Activated CD4-positive, alpha-beta T cell treated with anti-CD3 and anti-CD28 coated beads, Interleukin-2, amount 50 U/mL, for 1 hour (primary cell): ENCODE measurements at places on chromosomes 16 and 17.

- DNase-seq = no peak
These were observed 3.5 kb downstream of the MPO start for GRCh38 chr17:58277107-58277801.

DNA sequence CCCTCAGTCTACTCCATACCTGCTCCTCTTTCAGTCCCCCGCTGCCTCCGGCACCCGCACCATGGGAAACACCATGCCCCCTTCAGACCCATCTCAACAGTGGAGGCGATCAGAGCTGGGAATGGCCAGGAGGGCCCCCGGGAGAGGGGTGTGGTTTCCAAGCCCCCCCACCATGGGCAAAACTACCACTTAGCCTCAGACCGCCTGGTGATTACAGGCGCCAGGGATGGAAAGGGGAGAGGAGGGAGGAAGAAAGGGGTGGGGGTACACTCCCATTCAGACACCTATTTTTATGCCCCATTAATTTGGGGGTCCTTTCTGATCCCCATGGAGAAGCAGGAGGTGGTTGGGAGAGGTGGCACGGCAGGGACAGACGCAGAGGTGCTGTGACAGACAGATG is at the start of gene C17orf114:
TSS of gene C17orf114 (minus strand) at position 101 of the 400 bp plus-strand sequence.
- DNase-seq = no peak

- DNase-seq = no peak
These were observed 30.8 kb downstream of the USP10 start for GRCh38 chr16:84730406-84731106.

GRCh38 chr16:88370365-88370764 is 12.4 kb upstream of the ZNF469 start:
- no peak for DNase-seq

DNA sequence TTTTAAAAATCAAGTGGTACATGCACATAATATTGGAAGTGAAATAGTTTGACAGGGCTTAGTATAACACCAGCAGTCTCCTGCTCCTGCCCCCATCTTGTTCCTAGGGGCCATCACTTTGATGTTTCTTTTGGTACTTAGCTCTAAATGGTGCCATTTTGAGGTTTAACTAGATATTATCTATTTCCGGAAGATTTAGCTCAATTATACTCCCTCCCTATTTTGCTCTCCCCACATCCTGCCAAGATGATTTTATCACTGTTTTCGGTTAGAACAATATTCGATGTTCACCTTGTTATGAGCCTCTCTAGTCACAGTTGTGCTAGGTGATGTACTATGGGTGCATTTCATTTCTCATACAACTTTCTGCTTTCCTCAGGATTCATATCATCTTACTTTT is 20.0 kb upstream of the SLC35G3 start:
- DNase-seq = peak; percentile 18

- no peak for DNase-seq
These were observed 550.0 kb downstream of the CDH13 start for GRCh38 chr16:83176802-83177201.

- no peak for DNase-seq
These were observed 9.6 kb upstream of the BRD7 start for GRCh38 chr16:50378417-50378816.

DNA sequence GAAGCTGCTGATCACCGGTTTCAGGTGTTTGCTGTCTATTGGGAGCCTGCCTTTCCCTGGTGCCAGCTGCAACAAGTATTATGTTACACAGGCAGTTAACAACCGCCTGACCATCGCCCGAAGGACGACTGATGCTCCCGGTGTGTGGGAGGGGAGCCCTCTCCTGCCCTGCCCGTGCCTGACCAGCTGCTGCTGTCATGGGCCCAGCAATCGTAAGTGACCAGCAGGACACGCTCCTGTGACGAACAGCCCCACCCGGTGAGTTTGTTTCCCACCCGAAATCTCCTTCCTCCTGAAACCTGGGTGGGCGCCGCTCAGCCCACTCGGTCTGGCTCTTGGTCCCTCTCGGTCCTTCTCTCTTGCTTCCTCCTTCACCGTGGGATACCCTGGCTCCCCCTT is 17.9 kb upstream of the UBE2I start:
- no peak for DNase-seq

DNA sequence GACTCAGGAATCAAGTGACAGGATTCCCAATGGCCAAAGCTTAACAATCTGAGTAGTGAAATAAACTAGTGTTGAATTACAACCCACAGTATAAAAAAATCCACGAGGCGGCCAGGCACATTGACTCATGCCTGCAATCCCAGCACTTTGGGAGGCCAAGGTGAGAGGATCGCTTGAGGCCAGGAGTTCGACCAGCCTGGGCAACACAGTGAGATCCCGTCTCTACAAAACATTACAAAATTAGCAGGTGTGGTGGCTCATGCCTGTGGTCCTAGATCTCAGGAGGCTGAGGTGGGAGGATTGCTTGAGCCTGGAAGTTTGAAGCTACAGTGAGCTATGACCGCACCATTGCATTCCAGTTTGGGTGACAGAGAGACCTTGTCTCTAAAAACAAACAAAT is 133.8 kb downstream of the CPPED1 start:
- DNase-seq = no peak

- DNase-seq = no peak
These were observed 155.6 kb upstream of the CHMP6 start for GRCh38 chr17:80835816-80836657.

- no peak for DNase-seq
These were observed 20.3 kb downstream of the PITPNM3 start for GRCh38 chr17:6536053-6536452.

- DNase-seq = no peak
These were observed 154.4 kb downstream of the AXIN2 start for GRCh38 chr17:65407017-65407416.

DNA sequence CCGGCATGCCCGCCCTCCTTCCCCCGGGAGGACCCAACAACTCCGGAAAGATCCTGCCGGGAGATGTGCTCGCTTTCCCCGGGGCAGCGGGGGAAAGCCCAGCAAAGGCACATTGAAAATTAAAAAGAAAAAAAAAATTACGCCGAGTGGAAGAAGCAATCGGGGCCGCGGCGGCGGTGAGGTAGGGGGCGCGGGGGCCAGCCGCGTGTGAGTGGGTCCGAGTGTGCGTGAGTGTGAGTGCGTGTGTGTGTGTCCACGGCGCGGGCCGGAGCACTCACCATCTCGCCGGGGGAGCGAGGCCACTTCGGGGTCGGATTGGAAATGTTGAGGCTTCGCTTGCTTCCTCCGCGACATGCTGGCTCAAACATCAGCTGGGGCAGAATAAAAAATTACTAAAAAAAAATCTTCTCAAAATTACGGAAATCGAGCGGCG is at the start of gene SALL1:
TSS of gene SALL1 (minus strand) at position 383 of the 433 bp plus-strand sequence. CDS start at position 354, 29 bp downstream.
- DNase-seq = no peak

- DNase-seq = no peak
These were observed 90.4 kb upstream of the TNRC6C start for GRCh38 chr17:77867976-77868713.

GRCh38 chr16:20348365-20349185 is 3.9 kb downstream of the UMOD start:
- no peak for DNase-seq

GRCh38 chr16:31036691-31037090 is 3.3 kb downstream of the STX4 start:
- no peak for DNase-seq

DNA sequence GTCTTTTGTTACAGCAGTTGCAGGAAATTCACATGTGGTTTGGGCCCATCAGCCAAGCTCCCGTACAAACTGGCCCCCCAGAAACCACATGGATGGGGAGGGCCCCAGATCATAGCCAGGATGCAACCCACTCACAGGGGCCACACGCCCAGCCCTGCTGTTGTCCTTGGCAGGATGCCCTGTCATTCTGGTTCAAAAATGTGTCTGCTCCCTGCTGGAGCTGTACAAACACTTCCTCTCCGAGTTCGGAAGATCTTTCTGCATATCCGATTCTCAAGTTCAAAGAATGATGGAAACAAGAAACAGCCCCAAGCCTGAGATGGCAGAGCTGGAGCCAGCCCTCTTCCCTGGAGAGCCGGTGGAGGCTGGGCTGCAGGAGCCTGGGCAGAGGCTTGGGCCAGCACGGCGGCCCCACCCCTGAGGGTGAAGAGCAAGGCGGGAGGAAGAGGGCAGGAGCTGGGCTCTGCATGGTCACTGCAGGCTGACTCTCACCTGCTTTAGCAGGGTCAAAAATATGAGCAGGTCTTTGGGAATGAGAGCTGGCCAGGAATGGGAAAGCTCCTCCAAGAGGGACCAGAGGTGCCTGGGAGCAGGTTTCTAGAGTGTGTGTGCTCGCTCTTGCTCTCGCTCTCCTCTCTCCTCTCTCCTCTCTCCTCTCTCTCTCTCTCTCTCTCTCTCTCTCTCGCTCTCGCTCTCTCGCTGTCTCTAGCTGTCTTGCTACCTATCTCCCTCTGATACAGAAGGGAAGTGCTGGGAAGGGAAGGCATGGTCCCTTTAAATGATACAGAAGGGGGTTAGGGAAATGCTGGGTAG is 34.7 kb upstream of the ENPP7 start:
- DNase-seq = no peak

DNA sequence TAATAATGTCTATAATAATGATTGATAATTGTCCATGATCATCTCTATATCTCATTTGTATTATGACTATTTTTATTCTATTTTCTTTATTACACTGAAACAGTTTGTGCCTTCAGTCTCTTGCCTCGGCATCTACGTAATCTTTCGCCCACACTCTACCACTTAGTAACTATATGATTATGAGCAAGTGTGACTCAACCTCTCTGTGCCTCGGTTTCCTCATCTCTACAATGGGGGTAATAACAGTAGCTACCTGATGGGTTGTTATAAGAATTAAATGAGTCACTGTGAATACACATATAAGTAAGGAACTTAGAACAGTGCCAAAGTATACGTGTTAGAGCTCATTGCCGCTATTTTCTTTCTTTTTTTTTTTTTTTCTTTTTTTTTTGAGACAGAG is 3.7 kb upstream of the SLC16A11 start:
- no peak for DNase-seq

DNA sequence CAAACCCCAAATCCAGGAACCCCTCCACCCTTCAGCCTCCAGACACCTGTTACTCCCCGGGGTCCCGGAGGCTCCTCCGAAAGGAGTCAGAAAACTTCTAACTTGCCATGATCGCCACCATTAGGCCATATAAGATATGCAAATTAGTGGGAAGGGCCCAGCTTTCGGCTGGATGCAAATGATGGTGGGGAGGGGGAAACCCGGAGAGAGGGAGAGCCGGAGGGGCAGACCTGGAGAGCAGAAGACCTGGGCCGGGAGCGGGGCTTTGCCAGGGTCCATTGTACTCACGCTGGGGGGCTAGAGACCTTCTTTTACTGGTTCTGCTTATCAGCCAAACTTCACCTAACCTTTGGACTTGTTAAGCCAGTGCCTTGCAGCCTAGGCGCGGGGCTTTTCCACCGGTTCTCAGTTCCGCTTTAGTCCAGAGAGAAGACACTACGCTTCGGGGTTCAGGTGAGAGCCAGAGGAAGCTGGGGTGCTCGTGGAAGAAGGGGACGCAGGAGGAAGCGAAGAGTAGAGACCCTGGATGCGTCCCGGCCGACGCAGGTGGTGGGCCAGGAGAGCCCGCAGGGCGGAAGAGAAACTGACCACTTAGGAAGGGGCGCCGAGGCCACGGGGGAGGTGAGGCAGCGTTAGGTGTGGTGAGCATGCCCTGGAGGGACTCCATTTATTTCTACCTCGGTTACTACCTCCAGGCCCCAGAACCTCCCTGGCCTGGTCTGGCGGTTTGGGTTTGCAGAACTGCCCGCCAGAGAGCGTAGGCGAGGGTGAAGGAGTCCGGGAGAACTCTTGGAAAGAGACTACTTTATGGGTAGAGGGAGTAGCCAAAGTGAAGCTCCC is at the start of gene HNF1B:
TSS of gene HNF1B (minus strand) at position 99 of the 840 bp plus-strand sequence. CDS start 175 bp downstream, outside the sequence.
- no peak for DNase-seq

DNA sequence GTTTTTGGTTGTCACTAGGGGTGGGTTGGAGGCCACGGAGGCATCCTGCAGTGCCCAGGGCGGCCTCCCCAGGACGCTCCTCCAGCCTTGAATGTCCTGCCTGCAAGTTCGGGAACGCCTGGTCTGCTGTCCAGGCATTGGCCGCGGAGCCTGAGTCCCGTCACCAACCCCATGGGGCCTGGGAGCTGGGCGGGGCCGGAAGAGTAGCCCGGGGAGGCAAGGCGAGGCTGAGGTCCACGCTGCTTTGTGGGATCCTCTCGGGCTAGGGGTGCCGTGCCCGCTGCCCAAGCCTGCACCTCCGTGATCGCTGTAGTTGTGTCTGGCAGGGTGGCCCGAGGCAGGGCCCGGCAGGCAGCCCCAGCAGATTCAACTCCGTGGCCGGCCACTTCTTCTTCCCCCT is 12.8 kb downstream of the TELO2 start:
- DNase-seq = no peak

- DNase-seq = peak; percentile 1
These were observed 96.8 kb upstream of the ELAC2 start for GRCh38 chr17:13114601-13115031.

- DNase-seq = no peak
These were observed 50.1 kb upstream of the TRAP1 start for GRCh38 chr16:3767333-3767986.

DNA sequence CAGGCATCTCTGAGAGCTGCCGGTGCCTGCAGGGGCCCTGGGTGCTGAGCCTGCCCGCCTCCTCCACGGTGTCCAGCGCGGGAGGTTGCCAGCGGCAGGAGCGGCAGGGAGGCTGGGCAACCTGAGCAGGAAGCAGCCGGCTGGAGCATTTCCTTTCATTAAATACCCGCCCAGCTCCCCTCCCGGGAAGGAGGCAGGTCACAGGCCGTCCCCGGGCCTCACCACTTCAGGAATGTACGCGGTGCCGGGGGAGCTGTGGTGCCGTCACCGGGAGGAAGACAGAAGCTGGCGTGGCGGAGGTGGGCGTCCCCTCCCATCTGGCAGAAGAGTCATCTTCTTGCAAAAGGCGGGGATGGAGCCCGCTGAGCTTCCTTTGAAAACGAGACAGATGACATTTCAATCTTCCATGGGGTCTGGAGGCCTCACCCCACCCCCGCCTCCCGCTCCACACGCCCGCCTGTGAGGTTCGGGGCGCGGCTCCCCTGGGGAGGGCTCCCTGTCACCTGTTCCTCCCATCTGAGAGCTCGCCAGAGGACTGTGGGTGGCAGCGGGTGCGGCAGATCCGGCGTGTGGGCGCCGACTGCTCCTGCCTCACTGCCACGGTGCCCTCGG is 16.0 kb downstream of the SOX8 start:
- peak; percentile 67 for DNase-seq

GRCh38 chr16:54120846-54121480 is 165.6 kb downstream of the IRX3 start:
- DNase-seq = no peak

- DNase-seq = no peak
These were observed 19.5 kb downstream of the COTL1 start for GRCh38 chr16:84598360-84598759.

GRCh38 chr17:14299280-14300141 is 1.4 kb upstream of the HS3ST3B1 start:
- DNase-seq = peak; percentile 35

- no peak for DNase-seq
These were observed 10.7 kb upstream of the TMC5 start for GRCh38 chr16:19406891-19407491.

DNA sequence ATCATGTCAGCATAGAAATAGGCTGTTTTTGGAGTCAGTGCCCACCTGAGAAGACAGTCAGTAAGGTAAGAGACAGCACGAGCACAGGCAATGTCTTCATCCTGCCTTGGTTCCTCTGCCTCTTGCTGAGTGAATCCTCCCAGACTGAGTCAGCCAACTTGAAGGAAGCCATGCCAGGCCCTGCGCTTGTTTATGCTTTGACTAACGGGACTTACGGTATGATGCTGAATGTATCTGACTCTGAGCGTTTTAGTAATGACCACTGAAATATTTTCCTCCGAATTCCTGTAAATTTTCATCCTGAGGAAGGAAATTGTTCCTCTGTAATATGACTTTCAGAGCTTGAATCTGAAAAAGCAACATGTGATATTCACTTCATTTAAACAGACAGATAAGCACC is 18.0 kb downstream of the C17orf67 start:
- DNase-seq = no peak

GRCh38 chr17:66963521-66963908 is 992 bp upstream of the CACNG4 start:
- no peak for DNase-seq
